ENCODE measurements at places on chromosomes 6 and 20.

DNA sequence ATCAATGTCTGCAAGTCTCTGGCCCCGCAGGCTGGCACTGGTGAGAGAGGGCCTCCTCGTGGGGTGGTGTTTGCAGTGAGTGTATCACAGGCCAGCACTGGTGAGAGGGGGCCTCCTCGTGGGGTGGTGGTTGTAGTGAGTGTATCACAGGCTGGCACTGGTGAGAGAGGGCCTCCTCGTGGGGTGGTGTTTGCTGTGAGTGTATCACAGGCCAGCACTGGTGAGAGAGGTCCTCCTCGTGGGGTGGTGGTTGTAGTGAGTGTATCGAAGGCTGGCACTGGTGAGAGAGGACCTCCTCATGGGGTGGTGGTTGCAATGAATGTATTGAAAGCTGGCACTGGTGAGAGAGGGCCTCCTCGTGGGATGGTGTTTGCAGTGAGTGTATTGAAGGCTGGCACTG, 53.3 kb upstream of the SLC22A1 start:
- DNase-seq, result no peak

- DNase-seq, result no peak
These were observed 68.2 kb downstream of the FIG4 start for GRCh38 chr6:109759098-109759955.

DNA sequence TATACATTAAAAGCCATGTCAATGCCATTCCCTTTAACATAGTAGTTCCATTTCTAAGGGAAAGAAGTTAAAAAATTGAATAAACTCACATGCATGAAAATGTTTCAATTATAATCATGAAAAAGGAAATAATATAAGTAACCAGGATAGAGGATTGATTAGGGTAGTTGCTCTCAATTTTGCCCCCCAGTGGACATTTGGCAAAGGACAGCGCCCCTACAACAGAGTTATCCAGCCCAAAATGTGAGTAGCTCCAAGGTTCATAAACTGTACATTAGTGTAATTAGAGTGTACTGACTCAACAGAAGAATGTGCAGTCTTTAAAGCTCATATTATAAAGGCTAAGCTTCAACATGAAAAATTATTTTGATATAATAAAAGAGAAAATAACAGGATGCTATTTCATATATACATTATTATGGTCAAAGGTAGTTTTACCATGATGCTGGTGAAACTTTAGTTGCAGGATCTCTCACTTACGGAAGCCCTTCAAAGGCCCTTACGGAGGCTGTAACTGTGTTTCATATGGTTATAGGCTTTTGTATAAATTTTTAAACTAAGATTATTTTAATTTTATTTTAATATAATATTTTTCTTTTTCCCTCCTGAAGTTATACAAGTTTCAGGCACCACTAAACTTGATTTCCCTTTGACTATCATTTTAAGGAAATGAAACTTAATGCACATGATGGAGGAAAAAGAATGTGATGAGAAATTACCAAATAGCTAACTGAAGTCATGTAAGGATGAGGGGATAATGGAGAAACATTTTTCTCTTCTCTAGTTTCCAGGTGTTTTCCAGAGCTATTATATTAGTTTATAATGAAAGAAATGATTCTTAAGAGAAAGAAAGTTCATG, 403.6 kb downstream of the PLCB1 start:
- no peak for DNase-seq

- DNase-seq, result no peak
These were observed 19.9 kb upstream of the DEK start for GRCh38 chr6:18284261-18284660.

GRCh38 chr6:13638014-13638413, 22.9 kb downstream of the NOL7 start:
- no peak for DNase-seq

- DNase-seq, result no peak
These were observed 110.3 kb upstream of the CEP85L start for GRCh38 chr6:118761645-118762044.

- DNase-seq, result no peak
These were observed 52.6 kb upstream of the CD93 start for GRCh38 chr20:23138682-23139081.

All from activated T-cell treated with anti-CD3 and anti-CD28 coated beads for 48 hours (primary cell).